ENCODE measurements at places on chromosomes 1 and 21.

DNA sequence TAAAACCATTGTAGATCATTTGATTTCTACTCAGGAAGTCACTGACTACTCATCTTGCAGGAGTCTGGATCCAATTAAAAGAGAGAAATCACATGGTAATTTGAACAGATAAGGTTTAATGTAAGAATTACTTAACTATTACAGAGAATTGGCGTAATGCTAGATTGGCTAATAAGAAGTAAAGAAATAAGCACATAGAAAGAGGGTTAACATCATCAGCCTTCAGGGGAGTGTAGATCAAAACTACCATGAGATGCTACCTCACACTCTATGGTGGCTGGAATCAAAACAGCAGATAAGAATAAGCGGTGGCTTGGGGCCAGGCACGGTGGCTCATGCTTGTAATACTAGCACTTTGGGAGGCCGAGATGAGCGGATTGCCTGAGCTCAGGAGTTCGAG is 11.7 kb downstream of the ST3GAL3 start:
- no peak for DNase-seq

DNA sequence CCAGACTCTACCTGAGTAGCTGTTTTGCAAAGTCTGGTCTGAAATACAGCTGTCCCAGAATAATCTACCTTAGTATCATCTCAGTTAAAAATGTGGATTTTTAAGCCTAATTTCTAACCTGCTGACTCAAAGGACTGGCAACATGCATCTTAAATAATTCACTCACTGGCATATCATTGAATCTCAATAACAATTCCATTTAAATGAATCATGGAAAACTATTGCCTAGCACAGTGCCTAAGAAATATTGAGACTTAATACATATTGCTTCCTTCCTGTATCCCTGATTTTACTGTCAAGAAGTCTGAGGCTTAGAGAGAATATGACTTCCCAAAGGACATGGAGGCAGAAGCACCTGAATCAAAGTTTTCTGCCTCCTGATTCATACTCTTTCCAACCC is 3.1 kb downstream of the CCDC190 start:
- no peak for DNase-seq

- DNase-seq = no peak
Measured at GRCh38 chr1:174191349-174191862, 32.1 kb downstream of the RABGAP1L start.

DNA sequence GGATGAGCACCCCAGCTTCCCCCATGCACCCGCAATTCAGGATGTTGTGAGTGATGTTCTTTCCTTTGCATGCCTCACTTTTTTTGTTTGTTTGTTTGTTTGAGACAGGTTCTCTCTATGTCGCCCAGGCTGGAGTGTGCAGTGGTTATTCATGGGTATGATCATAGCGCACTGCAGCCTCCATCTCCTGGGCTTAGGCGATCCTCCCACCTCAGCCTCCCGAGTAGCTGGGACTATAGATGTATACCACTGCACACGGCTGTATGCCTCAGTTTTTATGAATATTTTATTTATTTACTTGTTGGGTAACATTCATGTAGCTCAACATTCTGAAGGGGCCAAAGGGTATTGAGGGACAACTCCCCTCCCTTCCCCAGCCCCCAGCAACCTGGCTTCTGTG is 54.8 kb downstream of the H3-3A start:
- no peak for DNase-seq

DNA sequence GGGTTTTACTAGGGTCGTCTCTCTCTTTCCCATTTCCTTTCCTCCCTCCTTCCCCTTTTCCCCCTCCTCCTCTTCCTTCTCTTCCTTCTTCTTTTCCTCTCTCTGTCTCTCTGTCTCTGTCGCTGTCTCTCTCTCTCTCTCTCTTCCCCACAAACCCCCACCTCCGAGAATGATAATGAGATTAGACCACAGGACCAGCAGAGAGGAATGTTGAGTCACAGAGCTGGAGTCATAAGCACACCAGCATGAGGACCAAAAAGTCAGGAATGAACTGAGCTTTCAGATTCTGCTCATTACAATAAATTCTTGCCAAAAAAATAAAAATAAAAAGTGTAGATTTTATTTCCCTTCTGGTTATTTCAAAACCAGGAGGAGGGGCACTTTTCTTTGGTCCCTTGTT is 377.4 kb downstream of the LTN1 start:
- DNase-seq = no peak

- DNase-seq = no peak
Measured at GRCh38 chr1:55118651-55119329, 79.4 kb downstream of the PCSK9 start.

- DNase-seq = no peak
Measured at GRCh38 chr21:31420988-31421387, 76.9 kb upstream of the TIAM1 start.

DNA sequence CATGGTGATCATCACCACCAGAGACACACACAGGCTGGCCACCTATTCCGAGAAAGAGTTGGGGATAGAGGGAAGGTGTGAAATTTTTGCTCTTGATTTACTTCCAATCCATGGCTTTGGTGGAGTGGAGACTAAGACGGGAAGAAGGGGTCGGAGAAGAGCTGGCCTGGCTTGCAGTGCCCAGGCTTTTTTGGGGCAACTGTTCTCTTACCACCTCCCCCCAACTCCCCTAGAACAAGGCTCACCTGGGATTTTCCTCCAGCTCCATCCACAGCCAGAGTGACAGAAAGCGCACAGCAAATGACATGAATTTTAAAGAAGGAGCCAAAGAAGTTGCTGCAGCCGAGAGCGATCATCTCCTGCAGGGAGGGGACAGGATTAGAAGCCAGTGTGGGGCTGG is 16.0 kb downstream of the SLC26A9 start:
- no peak for DNase-seq

DNA sequence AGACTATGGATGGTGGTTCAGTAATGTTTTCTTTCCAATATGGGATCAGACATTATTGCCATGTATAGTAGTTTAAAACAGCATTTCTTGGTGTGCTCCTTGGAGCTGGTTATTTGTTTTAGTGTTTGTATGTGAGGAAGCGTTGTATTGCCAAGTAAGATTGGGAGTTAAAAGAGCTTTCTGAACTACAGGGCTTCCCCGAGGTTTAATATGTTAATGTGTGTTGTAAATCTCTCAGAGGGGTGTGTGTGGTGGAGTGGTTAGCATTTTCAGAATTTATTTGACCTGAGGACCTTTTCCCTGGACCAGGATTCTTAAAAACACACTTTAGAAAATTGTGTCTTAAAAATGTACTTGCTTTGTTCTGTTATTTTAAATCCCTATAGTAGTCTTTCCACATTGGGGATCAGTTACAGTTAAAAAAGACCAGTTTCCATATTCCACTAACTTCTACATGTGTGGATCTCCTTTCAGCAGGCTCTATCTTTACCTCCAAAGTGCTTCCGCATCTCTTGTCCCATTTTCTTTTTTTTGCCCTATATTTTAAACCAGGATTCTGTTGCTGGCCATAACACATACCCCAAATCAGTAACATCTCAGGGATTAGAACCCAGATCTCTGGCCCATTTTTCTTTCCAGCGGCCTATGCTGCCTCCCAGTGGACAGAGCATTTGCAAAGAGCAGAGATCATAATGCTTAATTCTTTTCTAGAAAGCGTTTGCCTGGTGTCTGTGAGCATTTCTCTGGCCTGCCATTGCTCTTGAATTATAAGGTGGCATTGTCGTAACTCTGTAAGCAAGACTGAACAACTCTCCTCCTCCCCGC is 58.6 kb downstream of the PBX1 start:
- DNase-seq = no peak

GRCh38 chr1:177385760-177386698 is 215.3 kb downstream of the BRINP2 start:
- DNase-seq = peak; percentile 26

GRCh38 chr1:203612932-203613682 is 13.5 kb upstream of the ATP2B4 start:
- DNase-seq = no peak

GRCh38 chr1:156082309-156083091 is at the start of gene MEX3A:
TSS of gene MEX3A (minus strand) at chr1:156082465. CDS start at chr1:156081998, 467 bp downstream.
- peak; percentile 57 for DNase-seq

DNA sequence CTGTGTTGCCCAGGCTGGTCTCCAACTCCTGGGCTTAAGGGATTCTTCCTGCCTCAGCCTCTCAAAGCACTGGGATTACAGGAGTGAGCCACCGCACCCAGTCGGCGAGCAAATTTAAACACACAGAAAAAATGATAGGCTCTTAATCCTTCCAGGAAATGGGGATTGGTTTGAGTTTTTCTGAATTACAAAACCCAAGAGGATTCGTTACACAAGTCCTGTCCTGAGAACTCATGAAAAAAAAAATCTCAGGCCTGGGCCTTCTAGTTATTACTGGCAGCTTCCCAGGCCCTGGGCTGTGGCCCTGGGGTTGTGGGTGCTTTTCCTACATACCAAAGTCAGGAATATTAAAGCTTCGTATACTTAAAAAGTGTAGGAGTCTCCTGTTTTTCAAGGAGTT is 6.3 kb upstream of the IFNGR2 start:
- DNase-seq = no peak

- no peak for DNase-seq
Measured at GRCh38 chr21:34519016-34519415, 7.0 kb upstream of the KCNE1 start.

DNA sequence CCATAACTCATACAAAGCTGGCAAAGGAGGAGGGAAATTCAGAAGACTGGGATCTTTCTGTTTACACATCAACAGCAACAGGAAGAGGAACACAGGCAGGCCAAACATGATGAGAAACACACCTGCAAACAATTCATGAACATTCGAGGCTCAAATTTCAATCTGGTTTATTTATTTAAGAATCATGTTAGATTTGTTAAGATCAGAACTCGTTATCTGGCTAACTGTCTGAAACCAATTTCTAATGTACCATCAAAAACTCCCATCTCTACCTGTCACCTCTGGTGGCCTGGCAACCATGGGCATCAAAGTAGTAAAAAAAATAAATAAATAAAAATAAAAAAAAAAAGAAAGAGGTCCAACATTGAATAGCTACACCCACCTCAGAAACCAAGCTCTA is 9.8 kb downstream of the LBR start:
- peak; percentile 9 for DNase-seq

- DNase-seq = no peak
Measured at GRCh38 chr21:41675574-41675973, 91.3 kb downstream of the RIPK4 start.

GRCh38 chr1:97980530-97980929 is 59.7 kb upstream of the DPYD start:
- no peak for DNase-seq

GRCh38 chr1:35243691-35244090 is 24.8 kb upstream of the ZMYM4 start:
- DNase-seq = peak; percentile 11

DNA sequence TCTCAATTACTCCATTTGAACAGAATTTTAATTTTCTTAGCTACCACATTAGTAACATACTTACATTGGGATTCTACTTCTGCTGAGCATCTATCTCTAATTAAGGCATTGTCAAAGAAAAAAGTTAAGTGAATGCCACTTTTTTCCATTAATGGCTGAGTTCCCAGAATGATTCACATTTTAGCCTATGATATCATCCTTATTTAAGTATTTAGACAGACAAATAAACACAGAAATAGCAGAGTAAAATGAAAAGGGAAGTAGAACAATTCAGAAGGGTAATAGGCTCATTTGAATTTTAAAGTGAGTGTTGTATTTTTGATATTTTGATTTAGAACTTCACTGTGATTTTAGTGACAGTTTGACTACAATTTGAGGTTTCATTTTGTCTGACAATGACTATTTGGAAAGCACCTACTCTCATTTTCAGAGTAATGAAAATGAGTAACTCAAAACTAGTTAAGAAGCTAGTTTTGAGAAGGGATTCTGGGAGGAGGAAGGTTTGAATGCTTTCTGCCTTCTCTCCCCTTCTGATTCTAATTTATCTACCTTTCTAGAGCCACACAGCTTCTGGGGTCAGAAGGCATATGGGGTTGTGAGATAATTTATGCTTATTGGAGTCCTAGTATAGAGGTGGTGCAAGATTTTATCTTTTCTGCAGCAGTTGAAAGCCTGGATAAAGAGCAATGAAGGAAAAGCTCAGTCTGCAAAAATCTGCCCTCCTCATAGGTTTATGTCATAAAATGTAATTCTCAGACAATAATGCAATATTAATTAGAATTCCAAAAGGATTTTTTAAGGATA is 15.5 kb downstream of the LYPLAL1 start:
- no peak for DNase-seq

DNA sequence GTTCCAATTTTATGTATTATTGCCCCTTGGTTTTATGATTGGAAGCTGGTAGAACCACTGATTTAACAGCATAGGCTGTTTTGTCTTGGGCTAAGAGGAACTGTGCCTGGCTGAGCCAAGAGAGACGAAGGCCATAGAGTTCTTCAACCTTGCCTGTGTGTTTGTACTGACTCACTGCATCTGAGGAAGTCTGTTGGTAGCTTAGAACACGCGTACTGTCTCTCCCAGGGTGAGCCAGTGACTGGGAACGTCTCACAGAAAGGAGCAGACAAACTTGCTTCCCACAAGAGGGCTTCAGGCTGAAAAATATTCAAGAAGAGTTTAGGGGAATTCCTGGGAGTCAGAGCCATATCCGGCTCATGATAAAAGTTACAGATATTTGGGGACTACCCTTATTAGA is 14.9 kb downstream of the TMEM51 start:
- DNase-seq = no peak

GRCh38 chr1:182662121-182662890 is 22.1 kb downstream of the RGS8 start:
- DNase-seq = no peak

DNA sequence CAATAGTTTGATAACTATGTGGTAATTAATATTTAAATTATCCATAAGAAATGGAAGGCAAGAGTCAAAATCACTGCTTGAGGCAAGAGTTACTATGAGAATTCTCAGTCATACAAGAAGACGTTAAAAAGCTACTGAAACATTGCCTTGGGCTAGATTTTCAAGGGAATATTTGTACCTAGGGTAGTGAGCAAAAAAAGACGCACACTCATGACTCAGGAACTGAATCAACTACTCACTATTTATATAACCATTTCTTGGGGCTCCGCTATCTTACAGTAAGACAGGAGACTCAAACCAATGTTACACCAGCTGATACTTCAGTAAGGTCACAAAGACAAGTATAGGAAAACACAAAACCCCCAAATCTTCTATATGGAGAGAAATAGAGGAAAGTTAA is 151.5 kb upstream of the RNPC3 start:
- DNase-seq = no peak

DNA sequence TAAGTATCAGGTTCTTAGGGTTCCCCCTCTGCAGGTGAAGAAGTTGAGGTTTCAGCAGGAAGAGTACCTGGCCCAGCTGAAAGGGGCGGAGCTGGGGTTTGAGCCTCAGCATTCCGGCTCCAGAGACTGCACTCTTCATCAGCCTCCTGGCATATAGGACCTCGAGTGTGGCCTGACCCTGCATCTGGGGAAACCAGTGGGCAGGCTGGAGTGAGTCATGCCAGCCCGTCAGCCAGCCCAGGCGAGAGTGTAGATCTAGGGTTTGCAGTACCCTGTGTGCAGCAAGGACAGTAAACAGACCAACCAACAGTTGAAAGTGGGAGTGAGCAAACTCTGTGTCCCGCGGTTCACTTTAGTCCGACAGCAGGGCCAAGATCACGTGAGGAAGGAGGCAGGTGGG is 14.1 kb downstream of the MFSD2A start:
- DNase-seq = no peak
